ENCODE measurements at places on chromosomes 12 and 14.
A peak's percentile ranks its signal among the peaks of the same experiment; 100 is the strongest.

DNA sequence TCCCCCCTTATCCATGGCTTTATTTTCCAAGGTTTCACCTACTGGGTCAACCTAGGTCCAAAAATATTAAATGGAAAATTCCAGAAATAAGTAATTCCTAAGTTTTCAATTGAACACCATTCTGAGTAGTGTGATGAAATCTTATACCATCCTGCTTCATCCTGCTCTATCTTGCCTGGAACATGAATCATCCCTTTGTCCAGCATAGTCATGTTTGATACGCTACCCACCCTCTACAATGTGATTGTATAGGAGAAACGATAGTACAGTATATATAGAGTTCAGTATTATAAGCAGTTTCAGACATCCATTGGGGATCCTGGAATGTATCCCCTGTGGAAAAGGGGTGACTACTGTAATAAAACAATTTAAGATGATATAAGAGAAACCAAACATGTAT lies 62.2 kb downstream of the IFNG start:
- DNase-seq, result no peak

- DNase-seq, result peak; percentile 63
These were observed 802 bp downstream of the SUSD6 start for GRCh38 chr14:69612014-69612782.

- DNase-seq, result no peak
These were observed 11.3 kb downstream of the SYNE3 start for GRCh38 chr14:95505030-95505589.

GRCh38 chr12:89239534-89239933 lies 112.8 kb downstream of the DUSP6 start:
- no peak for DNase-seq

GRCh38 chr12:104371043-104371870 lies 67.7 kb downstream of the EID3 start:
- DNase-seq, result no peak

DNA sequence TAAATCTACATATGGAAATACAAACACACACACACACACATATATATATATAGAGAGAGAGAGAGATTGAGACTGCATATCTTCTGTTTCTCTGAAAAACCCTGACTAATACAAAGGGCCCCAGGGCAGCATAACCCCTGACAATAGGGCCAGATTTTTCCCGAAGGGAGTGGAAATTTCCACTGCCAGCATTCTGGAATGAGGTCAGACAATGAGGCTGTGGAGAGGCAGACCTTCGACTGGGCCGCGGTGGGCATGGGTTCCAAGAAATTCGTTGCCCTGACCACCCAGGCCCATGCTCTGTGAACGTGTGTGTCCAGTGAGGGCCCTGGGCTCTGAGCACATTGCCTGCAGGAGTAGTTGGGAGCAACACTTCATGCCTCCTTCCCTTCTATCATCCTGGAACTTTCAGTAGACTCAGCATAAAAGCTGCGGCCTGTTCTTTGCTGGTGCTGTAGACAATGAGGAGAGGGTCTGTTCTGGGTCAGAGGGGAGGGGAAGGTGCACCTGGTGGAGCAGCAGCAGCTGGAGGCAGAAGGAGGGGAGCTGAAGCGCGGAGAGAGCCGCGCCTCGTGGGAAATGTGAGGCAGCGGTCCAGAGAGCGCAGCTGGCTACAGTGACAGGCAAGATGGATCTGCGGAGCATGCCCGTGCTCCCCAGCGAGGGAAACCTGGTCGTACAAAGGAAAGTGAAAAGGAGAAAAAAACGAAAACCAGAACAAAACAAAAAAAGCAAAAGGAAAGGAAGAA lies 25.6 kb upstream of the CCDC60 start:
- no peak for DNase-seq

DNA sequence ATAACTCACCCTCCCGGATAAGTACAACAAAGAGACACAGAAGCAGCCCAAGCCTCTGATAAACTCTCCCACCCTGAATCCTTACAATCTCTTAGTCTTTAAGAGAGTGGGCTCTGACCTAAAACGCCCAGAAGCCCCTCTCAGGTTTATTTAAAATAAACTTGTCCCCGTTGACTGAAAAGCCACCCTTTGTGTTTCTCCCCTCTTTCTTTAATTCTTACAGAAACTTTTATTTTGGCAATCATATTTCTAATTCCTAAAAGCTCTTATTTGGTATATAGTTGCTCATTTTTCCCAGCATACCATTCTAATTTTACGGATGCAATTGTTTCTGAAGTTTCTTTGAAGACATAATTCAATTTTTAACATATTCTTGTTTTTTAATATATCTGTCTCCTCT lies 222.1 kb upstream of the PLXNC1 start:
- DNase-seq, result no peak

DNA sequence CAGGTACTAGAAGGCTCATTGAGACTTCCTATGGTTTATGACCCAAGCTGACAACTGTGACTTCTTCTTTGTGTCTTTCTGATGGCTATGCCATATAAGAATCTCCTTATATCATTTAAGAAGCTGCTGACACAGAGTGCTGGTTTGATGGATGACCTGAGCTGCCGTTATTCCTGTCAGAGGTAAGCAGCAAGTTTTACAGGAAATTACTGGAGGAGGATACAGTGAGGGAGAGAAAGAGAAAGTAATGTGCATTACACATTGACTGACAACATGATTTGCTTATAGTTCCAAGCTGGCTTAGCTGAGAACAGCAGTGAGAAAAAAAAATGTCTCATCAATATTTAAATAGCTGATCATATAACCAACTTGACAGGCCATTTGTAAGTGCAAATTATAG lies 981.4 kb downstream of the FSCB start:
- no peak for DNase-seq

DNA sequence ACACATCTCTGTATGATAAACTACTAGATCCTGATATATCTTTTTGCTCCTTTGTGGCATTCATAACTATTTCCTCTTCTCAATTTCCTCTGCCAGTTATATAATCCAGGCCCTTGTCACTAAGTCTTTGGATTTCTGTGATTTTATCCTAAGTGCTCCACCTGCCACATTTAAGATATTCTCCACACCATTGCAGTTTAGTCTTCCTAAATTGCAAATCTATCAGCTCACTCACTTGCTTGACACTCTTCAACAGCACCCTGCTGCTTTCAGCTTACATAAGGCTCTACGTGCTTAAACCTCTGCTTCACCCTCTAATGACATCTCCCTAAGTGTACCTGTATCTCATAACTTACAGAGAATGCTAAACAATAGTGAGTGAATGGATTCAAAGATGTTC lies 1032.2 kb upstream of the SEL1L start:
- no peak for DNase-seq

DNA sequence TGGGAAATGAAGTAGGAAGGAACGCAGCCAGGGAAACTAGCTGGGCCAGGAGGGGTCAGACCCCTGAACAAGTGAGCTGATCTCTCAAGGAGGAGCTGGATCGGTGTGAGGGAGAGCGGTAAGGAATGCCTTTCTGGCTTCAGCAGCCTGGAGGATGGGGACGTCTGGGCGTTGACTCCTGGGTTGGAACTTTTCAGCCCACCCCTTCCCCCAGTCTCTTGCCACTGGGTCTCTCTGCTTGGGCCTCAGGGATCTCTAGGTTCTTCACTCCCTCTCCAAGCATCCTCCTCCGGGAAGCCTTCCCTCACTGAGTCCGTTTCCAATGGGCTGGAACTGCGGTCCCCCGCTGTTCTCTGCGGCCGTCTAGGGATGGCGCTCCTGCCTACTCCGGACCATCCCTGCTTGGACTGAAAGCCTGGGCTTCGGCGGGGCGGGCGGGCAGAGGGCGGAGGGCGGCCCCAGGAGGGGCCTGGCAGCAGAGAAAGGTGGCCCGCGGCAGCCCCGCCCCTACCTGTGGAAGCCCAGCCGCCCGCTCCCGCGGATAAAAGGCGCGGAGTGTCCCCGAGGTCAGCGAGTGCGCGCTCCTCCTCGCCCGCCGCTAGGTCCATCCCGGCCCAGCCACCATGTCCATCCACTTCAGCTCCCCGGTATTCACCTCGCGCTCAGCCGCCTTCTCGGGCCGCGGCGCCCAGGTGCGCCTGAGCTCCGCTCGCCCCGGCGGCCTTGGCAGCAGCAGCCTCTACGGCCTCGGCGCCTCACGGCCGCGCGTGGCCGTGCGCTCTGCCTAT lies at the start of gene KRT7:
Gene KRT7, plus strand, starts transcription at position 570 of the 788 bp plus-strand sequence. Its CDS starts 54 bp downstream, at position 624.
- no peak for DNase-seq

DNA sequence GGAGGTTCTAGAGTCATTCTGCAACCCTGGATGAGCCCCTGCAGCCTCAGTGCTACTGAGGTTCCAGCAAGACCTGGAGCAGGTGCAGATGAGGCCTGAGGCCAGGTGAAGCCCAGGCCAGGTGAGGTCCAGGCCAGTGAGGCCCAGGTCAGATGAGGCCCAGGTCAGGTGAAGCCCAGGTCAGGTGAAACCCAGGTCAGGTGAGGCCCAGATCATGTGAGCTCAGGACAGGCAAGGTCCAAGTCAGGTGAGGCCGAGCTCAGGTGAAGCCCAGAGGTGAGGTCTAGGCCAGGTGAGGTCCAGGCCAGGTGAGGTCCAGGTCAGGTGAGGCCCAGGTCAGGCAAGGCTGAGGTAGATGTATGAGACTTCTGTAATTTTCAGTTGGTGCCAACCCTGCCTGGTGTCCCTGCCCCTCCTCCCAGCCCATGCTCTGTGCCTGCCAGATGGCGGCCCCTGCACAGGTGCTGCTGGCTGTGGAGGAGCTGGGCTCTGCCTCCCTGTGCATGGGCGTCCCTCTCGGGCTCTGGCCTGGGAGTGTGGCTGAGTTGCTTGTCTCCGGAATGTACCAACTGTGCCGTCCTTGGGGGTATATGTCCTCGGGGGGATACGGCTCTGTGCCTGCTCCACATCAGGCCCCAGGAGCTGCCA lies 388.5 kb downstream of the TMEM121 start:
- DNase-seq, result no peak

- peak; percentile 91 for DNase-seq
These were observed 50.8 kb downstream of the RPS6KA5 start for GRCh38 chr14:91009501-91010152.

GRCh38 chr14:96455588-96455987 lies 46.6 kb upstream of the PAPOLA start:
- DNase-seq, result no peak

DNA sequence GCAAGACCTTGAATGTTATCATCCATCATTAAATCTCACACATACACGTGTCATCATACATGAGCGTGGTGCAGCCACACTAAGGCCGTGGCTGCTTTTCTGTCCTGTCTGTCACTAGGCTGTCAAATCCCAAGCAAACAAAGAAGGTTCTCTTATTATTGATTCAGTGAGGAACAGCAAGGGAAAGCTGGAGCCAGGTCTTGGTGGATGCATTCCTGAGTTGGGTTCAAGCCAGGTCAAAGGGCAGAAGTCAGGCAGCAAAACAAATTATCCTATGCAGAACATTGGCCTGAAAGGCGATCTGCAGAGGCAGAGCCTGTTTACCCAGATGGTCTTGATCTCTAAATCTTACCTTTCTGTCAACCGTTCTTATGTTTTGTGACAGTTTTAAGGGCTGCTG lies 252.3 kb downstream of the NEDD1 start:
- DNase-seq, result no peak

DNA sequence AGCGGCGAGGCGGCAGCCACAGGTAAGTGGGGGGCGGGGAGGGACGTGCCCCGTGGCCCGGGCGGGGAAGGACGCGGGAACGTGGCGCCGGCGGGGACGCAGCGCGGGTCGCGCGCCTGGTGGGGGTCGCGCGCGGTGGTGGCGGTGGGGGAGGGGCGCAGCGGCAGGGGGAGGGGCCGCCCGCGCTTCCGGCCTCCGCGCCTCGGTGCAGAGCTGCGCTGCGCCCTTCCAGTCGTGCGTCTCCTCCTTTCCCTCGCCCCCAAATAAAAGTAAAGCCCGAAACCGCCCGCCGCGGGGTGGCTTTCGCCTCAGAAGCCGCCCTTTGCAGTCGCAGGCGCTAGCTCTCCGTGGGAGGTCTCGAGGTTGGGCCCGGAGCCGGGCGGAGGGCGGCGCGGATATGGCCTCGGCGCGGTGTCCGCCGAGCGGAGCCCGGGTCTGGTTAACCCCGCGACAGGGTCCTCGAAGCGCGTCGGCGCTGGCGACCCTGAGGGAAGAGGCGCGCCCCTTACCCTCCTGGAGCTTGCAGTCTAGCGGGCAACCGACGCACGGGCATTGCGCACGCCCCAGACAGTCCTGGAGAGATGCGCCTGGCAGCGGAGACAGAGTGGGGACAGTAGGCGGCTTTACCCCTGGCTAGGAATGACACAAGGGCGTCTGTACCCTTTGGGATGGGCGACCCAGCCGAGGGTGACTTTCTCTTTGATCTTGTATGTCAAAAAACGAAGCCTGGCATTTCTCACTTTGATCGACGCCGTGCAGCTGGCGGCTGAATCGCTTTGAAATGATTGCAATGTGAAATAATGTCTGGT lies 589 bp downstream of the ATF1 start:
- peak; percentile 82 for DNase-seq

GRCh38 chr12:127239781-127240180 lies 1027.2 kb upstream of the TMEM132C start:
- no peak for DNase-seq

DNA sequence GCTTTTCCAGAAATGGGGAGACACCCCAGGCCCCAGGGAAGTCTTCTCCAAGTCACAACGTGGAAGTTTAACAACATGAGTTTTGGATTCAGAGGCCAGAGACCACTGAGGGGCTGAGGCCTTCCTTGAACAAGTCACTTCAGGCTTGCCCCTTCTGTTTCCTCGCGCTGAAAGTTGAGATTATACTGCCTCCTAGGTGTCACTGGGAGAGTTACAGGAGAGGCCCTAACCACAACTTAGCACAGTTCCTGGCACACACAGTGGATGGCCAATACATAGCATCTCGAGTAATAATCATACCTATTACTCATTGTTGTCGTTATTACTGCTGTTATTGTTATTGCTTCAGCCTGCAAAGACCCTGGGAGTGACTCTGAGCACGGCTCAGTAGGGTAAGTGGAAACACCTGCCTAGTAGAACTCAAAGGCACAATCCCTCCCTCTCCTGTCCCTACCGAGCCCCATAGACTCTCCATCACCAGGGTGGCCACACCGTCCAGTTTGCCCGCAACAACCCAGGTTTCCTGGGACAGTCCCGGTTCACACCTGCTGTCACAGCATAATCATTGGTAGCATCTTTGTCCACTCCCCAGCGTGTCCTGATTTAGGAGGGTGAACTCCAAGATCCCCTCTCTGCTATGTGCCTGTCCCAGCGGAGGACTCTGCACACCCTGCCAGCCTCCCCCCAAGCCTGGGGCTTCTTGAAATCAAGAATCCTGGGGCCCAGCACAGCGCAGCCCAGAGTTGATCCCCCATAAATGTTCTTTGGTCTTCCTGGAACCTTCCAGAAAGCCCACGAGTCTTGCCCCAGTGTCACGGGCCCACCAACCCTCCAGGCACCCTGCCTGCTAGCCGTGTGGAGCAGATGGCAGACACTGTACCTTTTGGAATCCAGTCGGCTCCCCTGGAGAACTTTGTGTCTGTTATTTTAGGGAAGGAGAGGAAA lies 85.0 kb downstream of the SYNE3 start:
- DNase-seq, result peak; percentile 55

GRCh38 chr14:69695322-69696203 lies 71.4 kb upstream of the SRSF5 start:
- DNase-seq, result peak; percentile 85

DNA sequence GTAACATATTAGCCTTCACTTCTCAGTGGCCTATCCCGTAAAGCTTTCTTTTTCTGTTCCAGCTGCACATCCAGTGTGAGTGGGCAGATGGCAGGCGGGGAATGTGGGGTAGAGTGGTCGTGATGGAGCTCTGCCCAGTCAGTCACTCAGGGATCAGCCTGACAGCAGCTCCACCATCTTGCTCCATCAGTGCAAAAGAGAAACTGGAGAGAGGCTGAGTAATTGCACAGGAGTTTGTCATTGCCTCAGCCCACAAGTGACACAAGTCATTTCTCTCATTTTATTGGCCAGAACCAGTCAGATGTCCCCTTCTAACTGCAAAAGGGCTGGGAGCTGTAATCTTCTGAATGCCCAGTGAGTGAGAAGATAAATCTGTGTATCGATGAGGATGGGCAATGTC lies 66.5 kb downstream of the ATP23 start:
- no peak for DNase-seq

GRCh38 chr12:3101309-3102024 lies 24.3 kb downstream of the TSPAN9 start:
- DNase-seq, result no peak

Measured in hematopoietic multipotent progenitor cell treated with erythropoietin and hydrocortisone succinate and interleukin-3 and kit ligand, for 4 days (in vitro differentiated cells).